ENCODE measurements at places on chromosomes 6 and 20.

DNA sequence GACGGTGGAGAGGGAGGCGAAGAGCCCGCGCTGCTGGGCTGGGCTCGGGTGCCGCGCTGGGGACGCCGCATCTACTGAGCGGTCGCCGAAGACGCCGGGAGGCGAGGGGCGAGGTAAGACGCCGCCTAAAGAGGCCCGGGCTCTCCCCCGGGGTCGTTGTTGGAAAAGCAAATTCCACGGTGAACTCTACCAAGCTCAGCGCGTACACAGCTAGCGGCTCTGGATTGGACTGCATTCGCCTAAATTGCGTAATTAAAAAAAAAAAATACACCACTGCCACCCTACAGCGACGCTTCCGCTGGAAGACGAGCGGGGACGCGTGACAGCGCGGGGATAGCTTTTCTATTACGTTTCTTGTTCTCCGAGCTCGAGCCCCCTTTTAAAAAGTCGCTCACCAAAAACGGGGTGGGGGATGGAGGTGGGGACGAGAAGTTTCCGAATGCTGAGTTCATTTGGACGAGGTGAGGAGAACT, 92.0 kb upstream of the PRDM1 start:
- peak; percentile 30 for DNase-seq

- DNase-seq = no peak
Measured at GRCh38 chr6:69624944-69625343, 171.9 kb downstream of the LMBRD1 start.

DNA sequence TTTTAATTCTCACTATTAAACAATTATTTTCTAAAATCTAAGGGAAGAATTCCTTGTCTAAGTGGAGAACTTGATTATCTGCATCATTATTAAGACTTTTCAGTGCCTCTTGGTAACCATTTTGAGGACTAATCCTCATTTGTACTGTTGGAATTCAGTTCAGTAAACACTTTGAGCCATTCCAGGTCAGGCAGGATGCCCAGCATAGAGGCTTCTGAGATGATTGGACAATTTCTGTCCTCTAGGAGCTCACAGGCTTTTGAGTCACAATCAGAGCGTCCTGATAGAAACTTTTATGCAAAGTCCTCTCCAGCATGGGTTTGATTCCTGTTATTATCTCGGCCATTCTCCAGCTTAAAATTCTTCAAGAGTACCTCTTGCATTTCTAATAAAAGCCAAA, 1304.6 kb downstream of the EPHA7 start:
- DNase-seq = no peak

DNA sequence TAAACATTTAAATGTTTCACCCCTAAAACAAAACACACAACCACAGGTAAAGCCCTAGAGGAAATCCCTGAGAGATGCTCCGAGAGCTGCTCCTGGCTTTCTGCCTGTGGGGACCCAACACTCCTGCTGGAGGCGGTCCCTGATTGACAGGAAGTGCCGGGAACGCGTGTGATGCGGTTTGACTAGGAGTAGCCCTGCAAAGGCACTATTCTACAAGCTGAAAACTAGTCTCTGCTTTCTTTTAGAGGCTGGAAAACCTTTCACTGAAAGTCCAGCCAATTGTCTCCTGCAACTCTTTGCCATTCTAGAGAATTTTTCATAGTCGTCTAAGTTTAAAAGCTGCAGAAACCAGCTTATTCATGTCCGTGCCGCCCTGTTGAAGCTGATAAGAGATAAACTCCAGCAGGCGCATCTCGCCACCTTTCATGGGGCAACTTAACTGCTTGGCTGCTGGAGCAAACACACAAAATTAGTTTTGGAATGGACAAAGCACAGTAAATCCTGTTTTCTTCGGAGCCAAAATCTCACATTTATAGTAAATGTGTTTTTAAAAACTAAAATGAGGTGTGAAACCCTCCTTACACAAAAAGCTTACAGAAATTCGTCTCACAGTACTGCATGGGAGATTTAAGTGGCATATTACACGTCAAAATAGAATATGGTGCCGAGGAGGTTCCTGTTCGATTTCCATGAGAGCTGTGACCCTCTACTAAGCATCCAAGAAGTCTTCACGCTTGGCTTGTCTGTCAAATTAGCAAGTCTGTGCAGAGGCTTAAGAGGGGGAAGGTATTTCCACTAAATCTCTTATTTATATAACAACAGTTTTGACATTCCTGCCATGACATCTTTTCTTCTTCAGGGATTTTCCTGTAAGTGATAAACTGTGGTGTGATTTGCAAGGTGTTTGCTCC, 46.9 kb downstream of the DACT2 start:
- DNase-seq = no peak

DNA sequence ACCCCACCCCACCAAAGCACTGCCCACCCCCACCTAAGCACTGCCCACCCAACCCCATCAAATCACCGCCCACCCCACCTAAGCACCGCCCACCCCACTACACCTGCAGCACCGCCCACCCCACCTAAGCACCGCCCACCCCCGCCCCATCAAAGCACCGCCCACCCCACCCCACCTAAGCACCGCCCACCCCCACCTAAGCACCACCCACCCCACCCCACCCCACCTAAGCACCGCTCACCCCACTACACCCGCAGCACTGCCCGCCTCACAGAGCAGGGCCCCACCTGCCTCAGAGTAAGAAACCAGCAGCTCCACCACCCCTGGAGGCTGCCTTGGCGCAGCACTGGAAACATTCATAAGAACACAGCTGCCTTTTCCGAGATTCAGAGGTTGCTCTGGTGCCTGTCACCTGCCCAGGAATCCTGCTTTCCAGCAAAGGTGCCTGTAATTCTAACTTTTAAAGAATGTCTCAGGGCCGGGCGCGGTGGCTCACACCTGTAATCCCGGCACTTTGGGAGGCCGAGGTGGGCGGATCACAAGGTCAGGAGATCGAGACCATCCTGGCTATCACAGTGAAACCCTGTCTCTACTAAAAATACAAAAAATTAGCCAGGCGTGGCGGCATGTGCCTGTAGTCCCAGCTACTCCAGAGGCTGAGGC, 148.2 kb downstream of the BMP7 start:
- DNase-seq = no peak

DNA sequence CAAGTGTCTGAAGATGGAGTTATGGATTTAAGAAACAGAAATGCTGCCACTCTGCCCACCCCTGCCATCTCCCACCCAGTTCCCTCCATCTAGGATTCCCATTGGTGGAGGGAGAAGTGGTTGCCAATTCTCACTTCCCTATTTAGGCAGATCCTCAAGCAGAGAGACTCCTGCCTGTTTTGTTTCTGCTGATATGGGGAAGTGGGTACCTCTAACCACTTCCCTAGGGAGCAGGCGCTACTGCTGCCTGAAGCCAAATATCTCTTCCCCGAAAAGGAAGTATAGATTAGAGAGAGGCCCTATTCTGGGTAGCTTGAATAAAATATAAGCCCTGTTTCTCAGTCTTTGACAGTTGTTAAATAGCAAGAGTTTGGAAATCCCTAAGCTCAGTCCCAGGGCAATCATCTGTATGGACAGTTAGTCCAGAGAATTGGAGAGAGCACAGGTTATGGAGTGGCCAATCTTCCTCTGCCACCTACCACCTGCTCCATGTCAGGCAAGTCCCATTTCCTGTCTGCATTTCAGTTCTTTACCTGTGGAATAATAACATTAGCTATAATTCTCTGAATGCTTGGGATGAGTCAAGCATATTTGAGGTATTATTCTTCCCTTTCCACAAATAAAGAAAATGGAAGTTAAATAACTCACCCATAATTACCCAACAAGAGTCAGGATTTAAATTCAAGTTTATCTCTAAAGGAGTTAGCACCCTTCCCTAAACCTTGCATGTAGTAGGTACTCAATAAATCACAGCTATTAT, 2.6 kb upstream of the ADGB start:
- no peak for DNase-seq

- no peak for DNase-seq
Measured at GRCh38 chr6:96156425-96156824, 140.7 kb downstream of the FUT9 start.

DNA sequence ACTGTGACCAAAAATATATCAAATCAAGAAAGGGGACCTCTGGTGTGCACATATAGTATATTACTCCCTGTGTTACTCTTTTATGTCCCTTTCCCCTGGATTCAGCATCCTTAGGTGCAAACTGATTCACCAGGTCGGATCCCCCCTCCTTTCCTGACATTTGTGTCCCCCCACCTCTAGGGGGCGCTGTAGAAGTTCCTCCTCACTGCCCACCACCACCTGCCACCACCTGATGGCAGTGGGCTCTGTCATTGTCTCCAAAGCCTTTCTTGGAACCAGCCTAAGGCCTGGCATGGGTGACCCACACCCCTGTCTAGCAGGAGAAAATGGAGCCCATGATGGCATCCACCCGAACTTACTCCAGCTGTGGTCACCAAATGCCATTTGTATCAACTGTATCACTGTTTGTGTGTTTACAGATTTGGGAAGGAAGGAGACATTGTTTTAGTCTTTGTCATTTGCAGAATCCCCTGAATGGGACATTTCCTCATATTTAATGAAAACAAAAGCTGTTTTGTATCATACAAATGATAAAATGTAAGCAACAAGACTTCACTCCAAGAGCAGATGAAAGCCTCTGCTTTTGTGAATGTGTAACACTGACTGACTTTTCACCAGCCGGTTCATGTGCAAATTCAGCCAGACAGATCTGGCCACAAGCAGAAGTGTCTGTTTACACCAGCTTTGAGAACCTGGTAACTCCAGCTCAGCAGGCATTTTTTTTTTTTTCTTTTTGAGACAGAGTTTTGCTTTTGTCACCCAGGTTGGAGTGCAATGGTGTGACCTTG, 66.2 kb downstream of the ARMC2 start:
- DNase-seq = no peak

DNA sequence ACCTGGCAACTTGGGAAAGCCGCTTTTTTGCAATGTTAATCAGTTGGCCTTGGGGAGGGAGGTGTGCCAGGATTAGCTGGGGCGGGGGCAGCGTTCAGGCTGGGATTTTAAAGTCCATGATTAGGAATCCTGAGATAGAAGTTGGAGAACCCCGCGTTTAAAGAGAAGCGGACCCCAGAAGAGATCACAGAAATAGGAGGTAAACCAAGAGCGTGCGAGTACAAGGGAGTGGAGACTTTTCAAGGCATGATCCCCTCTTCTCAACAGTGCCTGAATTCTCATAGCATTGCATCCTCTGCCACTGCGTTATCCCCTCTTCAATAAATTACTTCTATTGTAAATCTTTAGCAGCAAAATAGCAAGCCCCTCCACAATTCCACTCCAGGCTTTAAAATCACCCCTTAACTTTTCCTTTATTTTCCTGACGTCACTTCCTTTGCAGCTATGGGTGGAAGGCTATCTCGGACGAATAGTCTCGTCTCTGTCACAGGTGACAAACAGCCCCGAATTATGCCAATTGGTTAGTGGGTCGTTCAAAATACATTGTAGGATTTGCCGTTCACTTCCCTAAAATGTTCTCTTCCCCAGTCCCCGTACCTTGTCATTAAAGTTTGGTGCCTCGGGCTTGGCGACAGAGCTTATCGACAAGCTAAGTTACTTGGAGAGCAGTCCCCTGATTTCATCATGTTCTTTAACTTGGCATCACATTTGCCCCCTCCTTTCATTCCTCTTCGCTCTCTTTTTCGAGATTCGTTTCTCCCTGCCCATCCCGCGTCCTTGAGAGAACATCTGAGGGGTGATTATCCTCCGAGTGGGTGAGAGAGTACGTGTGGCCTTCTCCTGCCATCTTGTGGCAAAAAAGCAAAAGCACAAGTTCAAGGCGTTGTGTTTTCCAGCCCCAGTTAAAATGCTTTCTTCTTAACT, 17.1 kb downstream of the OR2B2 start:
- peak; percentile 41 for DNase-seq

- no peak for DNase-seq
Measured at GRCh38 chr6:130743175-130743574, 84.0 kb upstream of the SMLR1 start.

DNA sequence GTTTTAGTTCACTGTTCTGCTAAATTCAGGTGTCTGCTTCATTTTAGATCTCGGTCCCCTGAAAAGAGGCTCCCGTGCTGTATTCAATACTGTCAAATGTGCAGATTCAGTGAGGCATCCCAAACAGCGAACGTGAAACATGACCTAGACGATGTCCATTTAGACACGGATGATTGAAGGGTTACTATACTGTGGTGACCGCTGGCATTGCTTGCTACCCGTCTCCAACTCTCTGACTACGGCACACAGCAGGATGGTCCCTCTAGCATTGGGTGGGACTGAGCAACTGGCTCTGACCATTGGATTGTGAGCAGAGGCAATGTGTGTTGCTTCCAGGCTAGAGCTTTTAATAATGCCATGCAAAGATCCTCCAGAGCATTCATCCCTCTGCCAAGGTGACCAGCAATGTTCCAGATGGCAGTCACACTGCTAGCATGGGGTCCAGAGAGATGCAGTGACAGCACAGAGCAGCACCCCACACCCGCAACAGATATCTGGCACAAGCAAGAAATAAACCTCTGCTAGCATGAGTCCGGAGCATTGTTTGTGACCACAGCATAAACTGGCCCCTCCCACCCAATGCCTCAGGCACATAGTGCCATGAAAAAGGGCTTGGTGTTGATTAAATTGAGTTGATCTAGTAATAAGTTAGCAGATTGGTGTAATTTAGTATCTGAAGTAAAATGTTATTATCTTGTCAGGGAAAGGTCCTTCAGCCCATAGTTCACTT, 9.0 kb downstream of the METTL24 start:
- DNase-seq = no peak

DNA sequence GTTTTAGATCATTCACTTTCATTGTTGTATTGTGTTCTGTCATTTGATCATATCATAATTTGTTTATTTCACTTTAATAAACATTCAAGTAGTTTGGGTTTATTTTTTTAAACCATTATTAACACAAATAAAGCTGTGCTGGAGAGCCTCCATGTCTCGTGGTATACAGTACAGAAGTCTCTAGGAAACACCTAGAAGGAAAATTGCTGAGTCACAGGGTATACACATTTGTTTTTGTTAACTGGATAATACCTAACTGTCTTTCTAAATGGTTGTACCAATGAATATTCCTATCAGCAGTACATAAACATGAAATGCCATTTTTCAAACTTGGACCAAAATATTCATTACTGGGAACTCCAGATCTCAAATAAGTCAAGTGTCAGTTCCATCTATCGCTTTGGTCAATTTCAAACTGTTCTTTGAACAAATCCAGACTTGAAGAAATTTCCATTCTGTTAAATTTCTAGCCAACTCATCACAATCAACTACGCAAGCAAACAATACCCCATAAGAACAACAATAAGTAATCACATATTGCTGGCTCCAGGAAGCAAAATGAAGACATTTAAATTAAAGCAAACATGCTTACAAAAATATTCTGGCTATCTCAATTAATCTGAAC, 138.1 kb downstream of the ATXN1 start:
- DNase-seq = no peak

GRCh38 chr20:266596-267562, 9.4 kb downstream of the DEFB132 start:
- peak; percentile 75 for DNase-seq
